A549 (cell line): ENCODE measurements at places on chromosomes 13 and 19. TPM values are rescaled to one million over a fixed set of nuclear protein-coding genes. Genes with fewer than 3 reads are reported as not detected.

Gene FFAR3
- not detected in 3 replicates for polyA plus RNA-seq

Gene PSG6
- polyA plus RNA-seq = not detected in 3 replicates

Gene TNPO2
- polyA plus RNA-seq = 39.8 to 42.5 TPM (median 41.0 TPM) in 3 replicates

Gene C19orf81
- polyA plus RNA-seq = 7.9 to 9.5 TPM (median 8.2 TPM) in 3 replicates

Gene ZNF506
- polyA plus RNA-seq = 0.10 to 0.33 TPM (median 0.32 TPM) in 3 replicates

Gene CD70
- polyA plus RNA-seq = 25.0 to 43.3 TPM (median 35.7 TPM) in 3 replicates

Gene LRRC63
- 0.04 to 0.06 TPM in 2 of 3 replicates, not detected in the other for polyA plus RNA-seq

Gene STOML3
- polyA plus RNA-seq = not detected in 3 replicates

Gene SIGLECL1
- not detected in 3 replicates for polyA plus RNA-seq

Gene ZNF560
- not detected in 3 replicates for polyA plus RNA-seq

Gene KIR3DL2
- not detected in 3 replicates for polyA plus RNA-seq

Gene CXCL17
- polyA plus RNA-seq = not detected in 3 replicates

Gene BRD4
- polyA plus RNA-seq = 22.5 to 23.3 TPM (median 23.1 TPM) in 3 replicates

Gene LRRC4B
- polyA plus RNA-seq = 0.67 to 1.2 TPM (median 0.97 TPM) in 3 replicates

Gene ZNF256
- polyA plus RNA-seq = 1.4 to 1.7 TPM (median 1.6 TPM) in 3 replicates

Gene SEMA6B
- polyA plus RNA-seq = 8.0 to 9.0 TPM (median 9.0 TPM) in 3 replicates

Gene SIGLEC12
- not detected in 3 replicates for polyA plus RNA-seq

Gene ZNF749
- 11.7 to 12.6 TPM (median 12.4 TPM) in 3 replicates for polyA plus RNA-seq

Gene GIPR
- polyA plus RNA-seq = 0.96 to 1.6 TPM (median 1.4 TPM) in 3 replicates

Gene CNFN
- polyA plus RNA-seq = 33.2 to 44.6 TPM (median 33.6 TPM) in 3 replicates

Gene DNAAF3
- 3.7 to 5.4 TPM (median 5.3 TPM) in 3 replicates for polyA plus RNA-seq

Gene PPM1N
- 6.6 to 11.2 TPM (median 10.5 TPM) in 3 replicates for polyA plus RNA-seq

Gene KLK4
- polyA plus RNA-seq = not detected in 3 replicates

Gene FZR1
- 15.5 to 19.1 TPM (median 18.1 TPM) in 3 replicates for polyA plus RNA-seq

Gene SIAH3
- not detected in 3 replicates for polyA plus RNA-seq

Gene ACP7
- polyA plus RNA-seq = 0.25 to 0.44 TPM (median 0.28 TPM) in 3 replicates

Gene GTF2F2
- polyA plus RNA-seq = 19.3 to 24.5 TPM (median 21.0 TPM) in 3 replicates

Gene CGB8
- polyA plus RNA-seq = 2.0 to 2.7 TPM (median 2.4 TPM) in 3 replicates

Gene SERPINE3
- polyA plus RNA-seq = 0.09 TPM in 1 of 3 replicates, not detected in the others

Gene CEACAM4
- polyA plus RNA-seq = not detected in 3 replicates

Gene MBD3L3
- polyA plus RNA-seq = not detected in 3 replicates

Gene GSX1
- not detected in 3 replicates for polyA plus RNA-seq

Gene PINLYP
- 0.27 to 0.37 TPM (median 0.28 TPM) in 3 replicates for polyA plus RNA-seq

Gene FGF14
- polyA plus RNA-seq = not detected in 3 replicates

Gene TEKTIP1
- polyA plus RNA-seq = not detected in 3 replicates

Gene CADM4
- 8.8 to 10.1 TPM (median 9.2 TPM) in 3 replicates for polyA plus RNA-seq

Gene ZNF587
- polyA plus RNA-seq = 10.2 to 11.2 TPM (median 10.7 TPM) in 3 replicates

Gene FCER2
- not detected in 3 replicates for polyA plus RNA-seq

Gene ZNF626
- not detected in 3 replicates for polyA plus RNA-seq

Gene SLC25A23
- polyA plus RNA-seq = 15.5 to 18.6 TPM (median 18.2 TPM) in 3 replicates

Gene PABPC3
- 0.20 to 0.34 TPM (median 0.22 TPM) in 3 replicates for polyA plus RNA-seq

Gene ITPKC
- polyA plus RNA-seq = 7.9 to 8.6 TPM (median 8.1 TPM) in 3 replicates

Gene ZNF763
- not detected in 3 replicates for polyA plus RNA-seq

Gene CD209
- polyA plus RNA-seq = not detected in 3 replicates

Gene SMIM24
- polyA plus RNA-seq = 0.62 to 1.0 TPM (median 0.67 TPM) in 3 replicates

Gene ZC3H4
- 29.7 to 37.9 TPM (median 33.4 TPM) in 3 replicates for polyA plus RNA-seq

Gene PLA2G4C
- polyA plus RNA-seq = 1.4 to 3.7 TPM (median 2.6 TPM) in 3 replicates

Gene TEAD2
- polyA plus RNA-seq = 19.0 to 26.3 TPM (median 25.3 TPM) in 3 replicates

Gene CGB5
- 0.53 to 0.94 TPM (median 0.71 TPM) in 3 replicates for polyA plus RNA-seq

Gene RGS9BP
- 0.30 to 0.46 TPM (median 0.41 TPM) in 3 replicates for polyA plus RNA-seq

Gene OR7C1
- polyA plus RNA-seq = not detected in 3 replicates

Gene CYP2S1
- 25.2 to 28.1 TPM (median 26.6 TPM) in 3 replicates for polyA plus RNA-seq

Gene WDR87
- not detected in 3 replicates for polyA plus RNA-seq

Gene F7
- 0.26 to 0.44 TPM (median 0.30 TPM) in 3 replicates for polyA plus RNA-seq

Gene CHAF1A
- polyA plus RNA-seq = 24.7 to 28.0 TPM (median 27.0 TPM) in 3 replicates

Gene ISYNA1
- polyA plus RNA-seq = 48.5 to 71.0 TPM (median 60.7 TPM) in 3 replicates

Gene SCEL
- polyA plus RNA-seq = 0.06 to 0.17 TPM (median 0.17 TPM) in 3 replicates

Gene BLOC1S3
- polyA plus RNA-seq = 8.2 to 12.2 TPM (median 10.6 TPM) in 3 replicates

Gene ZNF579
- polyA plus RNA-seq = 16.2 to 17.0 TPM (median 16.2 TPM) in 3 replicates
